ENCODE measurements at places on chromosomes 1 and 21. TPM values are rescaled to one million over a fixed set of nuclear protein-coding genes. Genes with fewer than 3 reads are reported as not detected.

Gene IGSF21
- 0.10 TPM for total RNA-seq

Gene PLA2G2F
- total RNA-seq: 3.0 TPM

Gene AADACL3
- total RNA-seq: 6.1 TPM

Gene TRIM62
- 4.3 TPM for total RNA-seq

Gene TENT5C
- total RNA-seq: 42.5 TPM

Gene MPL
- 0.10 TPM for total RNA-seq

Gene AURKAIP1
- 35.0 TPM for total RNA-seq

Gene IVNS1ABP
- 140 TPM for total RNA-seq

Gene SNIP1
- total RNA-seq: 11.7 TPM

Gene KCNJ9
- total RNA-seq: not detected

Gene UBXN10
- total RNA-seq: 1.6 TPM

Gene RNASEL
- total RNA-seq: 6.6 TPM

Gene TTLL7
- total RNA-seq: 11.5 TPM

Gene ARPC5
- total RNA-seq: 79.5 TPM

Gene CRABP2
- 72.5 TPM for total RNA-seq

Gene ADAM30
- not detected for total RNA-seq

Gene TMEM54
- 18.3 TPM for total RNA-seq

Gene SLAMF9
- total RNA-seq: not detected

Gene NBPF10
- total RNA-seq: 4.1 TPM

Gene SPATA6
- 24.4 TPM for total RNA-seq

Gene PLA2G2D
- total RNA-seq: not detected

Gene ABCG1
- total RNA-seq: 19.2 TPM

Gene LAD1
- 35.7 TPM for total RNA-seq

Gene KDF1
- total RNA-seq: 4.0 TPM

Gene KIF14
- 3.6 TPM for total RNA-seq

Gene TGFB2
- 32.0 TPM for total RNA-seq

Gene KLHDC7A
- 0.30 TPM for total RNA-seq

Gene TARBP1
- 37.1 TPM for total RNA-seq

Gene SLAMF8
- total RNA-seq: 0.20 TPM

Gene AMY1B
- total RNA-seq: not detected

Gene OR10Z1
- not detected for total RNA-seq

Gene GPR52
- 3.6 TPM for total RNA-seq

Gene ZNF648
- total RNA-seq: 0.89 TPM

Gene RAB42
- total RNA-seq: 6.4 TPM

Gene LCE1E
- 0.59 TPM for total RNA-seq

Gene ABCA4
- 3.8 TPM for total RNA-seq

Gene C1QTNF12
- total RNA-seq: 2.5 TPM

Gene ORC1
- 3.3 TPM for total RNA-seq

Gene SPRR3
- total RNA-seq: 0.69 TPM

Gene C4BPB
- total RNA-seq: 0.30 TPM

Gene FUCA1
- total RNA-seq: 20.0 TPM

Gene MYBPH
- 2.1 TPM for total RNA-seq

Gene ADGRL4
- 17.8 TPM for total RNA-seq

Gene CELA2A
- not detected for total RNA-seq

Gene PDC
- not detected for total RNA-seq

Gene CA6
- 4.8 TPM for total RNA-seq

Gene S100A7A
- 0.30 TPM for total RNA-seq

Gene CA14
- total RNA-seq: 0.69 TPM

Gene RYR2
- total RNA-seq: 1.1 TPM

Gene NPR1
- total RNA-seq: 10.6 TPM

Data from skin of body (tissue), 3 donors.